ENCODE measurements at places on chromosomes 16 and 17. TPM values are rescaled to one million over a fixed set of nuclear protein-coding genes. Genes with fewer than 3 reads are reported as not detected.

The CYBA gene
- total RNA-seq: 230 TPM

The ABCA5 gene
- 2.9 TPM for total RNA-seq

The KRT15 gene
- total RNA-seq: 2.8 TPM

The RASL10B gene
- 0.11 TPM for total RNA-seq

The TMEM88 gene
- total RNA-seq: 0.27 TPM

The MEOX1 gene
- total RNA-seq: not detected
